Stimulated activated CD8-positive, alpha-beta memory T cell treated with anti-CD3 and anti-CD28 coated beads, Interleukin-15, amount 100 ng/mL, for 24 hours (primary cell): ENCODE measurements at places on chromosomes 1 and 21.

GRCh38 chr1:19197845-19198244 is 12.2 kb downstream of the UBR4 start:
- DNase-seq: no peak

GRCh38 chr21:38800924-38801744 is 4.6 kb upstream of the ETS2 start:
- DNase-seq: no peak

DNA sequence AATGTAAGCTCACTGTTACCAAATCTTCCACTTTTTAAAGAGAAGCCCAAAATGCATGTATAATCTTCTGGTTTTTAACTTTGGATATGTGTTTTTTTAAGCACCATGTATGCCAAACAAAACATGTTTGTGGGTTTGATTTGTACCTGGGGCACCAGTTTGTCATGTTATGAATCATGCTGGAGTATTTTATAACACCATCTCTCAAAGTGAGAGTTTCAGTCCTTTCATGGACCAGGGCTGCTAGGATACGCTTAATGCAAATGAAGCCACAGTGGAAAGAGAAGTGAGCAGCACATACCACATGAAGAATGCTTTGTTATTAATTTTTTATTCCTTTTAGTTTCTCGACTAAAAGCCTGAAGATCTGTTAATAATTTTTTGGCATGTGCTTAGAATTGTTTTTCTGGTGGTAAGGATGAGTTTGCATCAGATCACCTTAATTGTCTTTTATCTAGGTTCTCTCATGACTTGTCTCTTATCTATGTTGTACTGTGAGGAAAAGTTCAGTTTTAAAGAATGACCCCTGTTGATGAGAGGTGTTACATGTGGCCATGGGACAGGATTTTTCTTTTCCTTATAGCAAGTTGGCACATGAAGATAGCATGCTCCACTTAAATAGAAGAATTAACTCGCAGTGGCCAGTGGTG is 2.0 kb upstream of the RABGAP1L start:
- no peak for DNase-seq

GRCh38 chr1:27592232-27592930 is 11.6 kb downstream of the AHDC1 start:
- DNase-seq: no peak

- DNase-seq: no peak
Measured at GRCh38 chr1:90834886-90835660, 118.0 kb upstream of the BARHL2 start.

GRCh38 chr1:171841931-171842761 is 848 bp downstream of the DNM3 start:
- no peak for DNase-seq

- DNase-seq: no peak
Measured at GRCh38 chr21:43274022-43274945, 105.5 kb downstream of the CRYAA start.

GRCh38 chr1:1945782-1946393 is 26.8 kb upstream of the TMEM52 start:
- DNase-seq: no peak

GRCh38 chr1:224883091-224883490 is 46.4 kb upstream of the DNAH14 start:
- DNase-seq: no peak

GRCh38 chr1:38772026-38772425 is 87.5 kb downstream of the RRAGC start:
- no peak for DNase-seq

- DNase-seq: no peak
Measured at GRCh38 chr21:24729568-24729967, 877.7 kb downstream of the MRPL39 start.

DNA sequence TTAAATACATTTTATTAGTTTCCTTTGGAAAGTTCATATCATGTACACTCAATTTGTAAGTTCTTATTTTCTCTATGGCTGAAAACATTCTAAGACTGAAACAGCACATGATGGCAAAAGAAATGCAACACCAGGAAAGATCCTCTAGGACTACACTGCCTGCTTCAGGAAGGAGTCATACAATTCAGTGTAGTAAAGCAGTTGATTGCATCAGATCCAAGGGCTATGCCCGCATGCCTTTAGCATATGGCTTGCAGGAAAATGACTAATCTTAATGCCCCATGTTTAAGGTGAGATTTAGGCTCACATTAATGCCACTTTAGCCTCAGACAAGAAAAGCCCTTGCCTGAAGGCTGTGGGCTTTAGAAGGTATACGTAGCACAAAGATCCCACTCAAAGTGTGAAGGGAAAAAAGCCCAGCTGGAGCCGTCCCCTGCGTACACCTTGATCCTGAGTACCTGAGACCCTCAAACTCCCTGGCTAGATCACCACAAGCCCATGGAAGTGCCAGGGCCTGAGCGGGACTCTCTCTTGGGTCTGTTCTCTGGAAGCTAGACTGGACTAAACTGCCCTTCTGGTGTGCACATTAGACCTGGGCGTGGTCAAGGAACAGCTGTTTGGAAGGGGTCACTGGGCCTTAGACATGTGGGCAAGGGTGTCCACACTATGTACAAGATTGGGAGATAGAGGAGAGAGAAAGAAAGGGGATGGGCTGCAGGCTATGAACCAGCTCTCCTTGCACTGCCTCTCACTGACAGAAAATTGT is 52.9 kb downstream of the ESRRG start:
- DNase-seq: no peak

- DNase-seq: peak; percentile 24
Measured at GRCh38 chr1:226798427-226799411, 59.6 kb upstream of the ITPKB start.

DNA sequence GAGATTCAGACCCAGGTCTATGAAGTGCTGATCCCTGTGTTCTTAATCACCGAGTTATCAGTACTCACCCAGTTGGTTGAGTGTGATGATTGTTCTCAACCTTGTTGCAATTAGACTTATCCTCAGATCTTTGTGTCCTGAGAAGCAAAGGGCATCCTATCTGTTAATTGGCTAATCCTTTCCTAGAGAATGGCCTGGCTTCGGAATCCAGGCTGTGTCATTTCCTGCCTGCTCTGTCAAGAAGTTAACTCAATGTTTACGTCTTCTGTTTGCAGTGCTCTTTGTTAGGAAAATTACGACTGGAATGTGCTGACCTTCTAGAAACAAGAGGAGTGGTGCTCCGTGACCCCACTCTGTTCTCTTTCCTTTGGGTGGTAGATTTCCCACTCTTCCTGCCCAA is 14.7 kb downstream of the GAS5 start:
- no peak for DNase-seq

DNA sequence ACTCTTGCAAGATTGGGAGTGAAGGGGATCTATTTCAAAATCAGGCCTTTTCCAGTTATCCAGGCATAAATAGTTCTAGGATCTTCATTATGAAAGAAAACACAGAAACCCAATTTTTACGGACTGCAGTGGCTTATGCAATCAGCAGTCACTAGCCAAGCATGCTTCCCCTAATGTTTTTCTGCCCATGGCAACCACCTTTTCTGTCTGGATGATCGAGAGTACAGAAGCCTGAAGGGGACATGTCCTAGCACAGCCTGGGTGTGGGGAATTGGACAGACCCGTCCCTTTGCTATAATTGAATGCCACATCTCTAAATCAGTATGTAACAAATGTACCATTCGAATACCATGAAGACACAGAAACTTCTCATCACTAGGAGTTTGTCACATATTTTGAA is 29.8 kb upstream of the NCAM2 start:
- DNase-seq: no peak
